ENCODE measurements at places on chromosomes 1 and 21. TPM values are rescaled to one million over a fixed set of nuclear protein-coding genes. Genes with fewer than 3 reads are reported as not detected.

Gene ADSS2
- polyA plus RNA-seq = 42.4 TPM

Gene VASH2
- 4.7 TPM for polyA plus RNA-seq

Gene HLX
- 5.6 TPM for polyA plus RNA-seq

Gene PPFIA4
- polyA plus RNA-seq = 0.44 TPM

Gene IGSF9
- 0.54 TPM for polyA plus RNA-seq

Gene DVL1
- 43.9 TPM for polyA plus RNA-seq

Gene CCDC190
- not detected for polyA plus RNA-seq

Gene PTCH2
- polyA plus RNA-seq = 0.32 TPM

Gene CRNN
- not detected for polyA plus RNA-seq
